Mammary epithelial cell (primary cell): ENCODE measurements at places on chromosomes 5 and 9.

GRCh38 chr5:171562822-171563221 is 143.4 kb downstream of the FGF18 start:
- DNase-seq, result peak; percentile 49

DNA sequence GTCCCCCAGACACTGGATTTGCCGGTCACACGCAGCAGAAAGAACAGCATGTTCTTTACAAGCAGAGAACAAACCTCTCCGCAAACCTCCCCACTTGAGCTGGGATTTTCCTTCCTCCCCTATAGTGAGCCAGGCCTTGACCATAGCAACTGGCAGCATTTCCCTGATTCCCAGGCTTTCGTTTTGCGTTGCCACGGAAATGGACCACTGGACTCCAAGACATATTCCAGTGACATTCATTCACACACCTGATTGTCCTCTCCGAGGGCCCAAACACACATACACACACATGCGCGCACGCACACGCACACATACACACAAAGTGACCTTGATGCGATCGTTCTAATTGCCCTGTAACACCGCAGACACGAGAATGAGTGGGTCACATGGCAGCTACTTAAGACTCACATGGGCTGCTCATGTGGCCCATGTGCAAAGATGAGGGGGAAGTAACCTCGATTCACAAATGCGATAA is 80.9 kb upstream of the CPEB4 start:
- no peak for DNase-seq

DNA sequence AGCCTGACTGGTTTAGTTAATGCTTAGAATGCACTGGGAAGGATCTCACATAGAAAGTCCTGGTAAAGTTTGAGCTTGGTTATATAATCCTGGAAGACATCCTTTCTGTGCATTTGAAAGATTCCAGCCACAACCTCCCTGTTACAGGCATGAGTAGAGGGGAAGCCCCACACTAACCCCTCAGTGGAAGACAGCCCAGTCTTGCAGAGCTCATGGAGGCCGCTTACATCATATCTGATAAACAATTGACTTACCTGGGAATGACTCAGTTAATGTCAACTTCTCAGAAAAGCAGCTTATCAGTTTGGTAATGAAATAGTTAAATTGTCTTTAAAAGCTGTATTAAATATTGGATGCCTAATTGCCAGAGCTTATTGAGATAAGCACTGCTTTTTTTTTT is 28.1 kb upstream of the PDE8B start:
- no peak for DNase-seq

- DNase-seq, result peak; percentile 91
Measured at GRCh38 chr5:107388141-107388861, 282.4 kb downstream of the EFNA5 start.

GRCh38 chr9:89996773-89997172 is 392.0 kb downstream of the GADD45G start:
- no peak for DNase-seq

DNA sequence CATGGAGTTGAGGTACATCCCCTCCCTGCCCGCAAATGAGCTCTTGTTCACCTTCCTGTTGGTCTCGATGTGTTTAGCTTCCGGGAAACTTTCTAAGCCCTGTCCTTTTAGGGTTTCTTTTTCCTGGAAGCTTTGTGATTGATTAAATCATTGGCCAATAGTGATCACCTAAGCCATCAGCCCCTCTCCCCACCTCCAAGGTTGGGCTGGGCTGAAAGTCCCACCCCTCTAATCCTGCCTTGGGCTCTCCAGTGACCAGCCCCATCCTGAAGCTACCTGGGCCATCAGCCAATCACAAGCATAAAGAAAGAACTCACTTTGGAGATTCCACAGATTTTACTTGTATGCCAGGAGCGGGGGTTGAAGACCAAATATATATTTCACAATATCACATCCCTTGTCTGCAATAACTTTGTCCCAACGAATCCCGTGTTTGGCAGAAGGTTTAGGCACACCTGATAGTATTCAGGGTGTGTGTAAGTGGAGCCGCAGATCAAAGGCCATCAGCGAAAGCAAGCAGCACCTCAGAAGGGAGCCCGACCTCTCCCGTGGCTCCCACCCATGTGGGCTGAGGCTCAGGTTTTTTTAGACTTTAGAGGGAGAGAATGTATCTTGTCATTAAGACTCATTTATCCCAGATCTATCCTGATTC is 20.4 kb downstream of the ROPN1L start:
- no peak for DNase-seq

GRCh38 chr9:118985851-118986250 is 383.4 kb downstream of the BRINP1 start:
- DNase-seq, result no peak

GRCh38 chr9:4266602-4267001 is 33.3 kb downstream of the GLIS3 start:
- DNase-seq, result no peak

- DNase-seq, result no peak
Measured at GRCh38 chr5:59037041-59037440, 454.2 kb downstream of the RAB3C start.
